HCEC 1CT (cell line): ENCODE measurements at places on chromosomes 2 and 18.

DNA sequence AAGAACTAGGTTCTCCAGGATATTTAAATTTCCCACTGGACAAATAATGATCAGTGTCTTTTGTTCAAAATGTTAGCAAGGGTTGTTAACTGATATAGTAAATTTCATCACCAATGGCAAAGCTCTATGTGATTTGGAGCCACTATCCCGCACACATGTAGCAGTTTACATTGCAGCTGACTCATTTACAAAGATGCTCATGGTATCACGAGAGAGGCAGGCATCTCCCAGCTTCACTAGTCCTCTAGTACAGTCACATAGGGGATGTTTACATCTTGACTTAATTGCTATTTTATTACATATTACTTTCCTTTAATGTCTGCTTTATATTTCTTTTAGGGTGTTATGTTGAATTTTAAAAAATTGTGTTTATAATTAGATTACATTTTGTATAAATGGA lies 30.7 kb downstream of the KCNE4 start:
- DNase-seq: peak; percentile 49

- DNase-seq: no peak
These were observed 10.7 kb upstream of the FAM136A start for GRCh38 chr2:70312560-70312959.

DNA sequence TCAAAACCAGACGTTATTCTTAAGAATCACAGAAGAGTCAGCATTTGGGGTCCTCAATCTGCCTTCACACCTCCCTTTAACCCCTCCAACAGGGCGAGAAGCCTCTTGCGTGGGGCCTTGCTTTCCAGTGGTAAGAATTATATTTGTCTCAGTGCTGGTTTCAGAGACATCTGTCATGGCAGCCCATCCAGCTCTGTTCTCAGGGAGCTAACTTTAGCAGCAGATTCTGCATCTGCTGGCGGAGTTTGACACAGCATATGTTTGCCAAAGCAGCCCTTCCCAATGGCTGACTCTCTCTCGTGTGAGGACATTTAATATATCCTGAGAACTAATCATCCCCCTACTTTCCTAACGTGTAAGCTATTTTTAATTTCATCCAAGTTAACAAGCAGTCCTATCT lies 91.5 kb upstream of the BCL11A start:
- no peak for DNase-seq

DNA sequence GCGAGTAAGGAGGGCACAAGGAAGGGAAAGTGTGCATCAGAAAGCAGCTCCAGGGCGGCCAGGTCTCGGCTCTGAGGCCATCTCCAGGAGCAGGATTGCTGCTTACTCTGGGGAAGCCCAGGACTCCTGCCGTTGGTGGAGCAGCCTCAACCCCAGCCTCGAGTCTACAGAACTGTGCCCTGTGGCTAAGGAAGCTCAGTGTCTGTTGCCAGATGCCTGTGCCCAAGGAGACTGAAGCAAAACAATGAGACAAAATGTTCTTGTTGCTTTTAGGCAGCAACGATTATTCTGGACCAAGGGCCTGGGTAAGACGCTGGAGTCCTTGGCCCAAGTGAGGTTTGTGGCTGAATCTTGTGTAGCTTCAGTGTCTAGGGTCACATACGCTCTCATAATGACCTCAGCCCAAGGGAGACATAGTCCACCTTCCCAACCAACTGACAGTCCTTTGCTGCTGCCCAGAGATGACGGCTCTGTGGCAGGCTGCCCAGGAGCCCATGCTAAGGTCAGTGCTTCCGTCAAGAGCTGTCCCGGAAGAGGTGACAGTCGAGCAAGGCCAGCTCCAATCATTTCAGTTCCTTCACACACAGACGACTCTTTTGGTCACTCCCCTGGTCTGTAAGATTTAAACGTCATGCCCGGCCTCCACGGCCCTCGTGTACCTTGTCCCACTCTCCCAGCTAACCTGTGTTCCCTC lies 223.8 kb downstream of the TTC32 start:
- no peak for DNase-seq

DNA sequence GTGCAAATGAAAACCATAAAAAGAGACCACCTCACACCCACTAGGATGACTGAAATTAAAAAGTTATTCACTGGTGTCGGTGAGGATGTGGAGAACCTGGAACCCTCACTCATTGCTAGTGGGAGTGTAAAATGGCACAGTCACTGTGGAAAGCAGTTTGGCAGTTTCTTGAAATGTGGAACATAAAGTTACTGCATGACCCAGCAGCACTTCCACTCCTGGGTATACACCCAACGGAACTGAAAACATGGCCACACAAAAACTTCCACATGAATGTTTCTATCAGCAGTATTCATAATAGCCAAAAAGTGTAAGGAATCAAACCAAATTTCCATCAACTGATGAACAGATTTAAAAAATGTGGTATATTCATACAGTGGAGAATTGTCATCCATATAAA lies 65.1 kb upstream of the SLC66A3 start:
- no peak for DNase-seq

- DNase-seq: no peak
These were observed 90.1 kb downstream of the KLHL29 start for GRCh38 chr2:23475036-23475435.
